ENCODE measurements at places on chromosomes 1 and 21.

GRCh38 chr1:204414016-204414415, 2.4 kb upstream of the PPP1R15B start:
- DNase-seq = no peak

DNA sequence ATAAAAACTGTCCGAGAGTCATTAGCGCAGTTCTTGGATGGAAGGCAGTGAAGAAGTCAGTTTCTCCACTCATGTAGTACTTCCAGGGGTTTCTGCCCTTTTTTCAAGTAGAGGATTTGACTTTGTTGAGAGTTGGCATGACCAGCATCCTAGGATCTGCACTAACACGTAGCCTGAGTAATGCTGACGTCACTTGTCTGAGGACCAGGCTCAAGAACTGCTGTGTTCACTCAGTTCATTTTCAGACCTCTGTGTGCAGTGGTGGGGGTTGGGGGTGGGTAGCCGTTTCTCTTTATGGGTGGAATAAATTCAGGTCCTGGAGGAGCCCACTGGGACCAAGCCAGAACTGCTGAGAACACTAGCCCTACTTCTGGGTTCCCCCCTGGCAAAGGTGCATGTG, 53.3 kb downstream of the MRPS6 start:
- DNase-seq = no peak

DNA sequence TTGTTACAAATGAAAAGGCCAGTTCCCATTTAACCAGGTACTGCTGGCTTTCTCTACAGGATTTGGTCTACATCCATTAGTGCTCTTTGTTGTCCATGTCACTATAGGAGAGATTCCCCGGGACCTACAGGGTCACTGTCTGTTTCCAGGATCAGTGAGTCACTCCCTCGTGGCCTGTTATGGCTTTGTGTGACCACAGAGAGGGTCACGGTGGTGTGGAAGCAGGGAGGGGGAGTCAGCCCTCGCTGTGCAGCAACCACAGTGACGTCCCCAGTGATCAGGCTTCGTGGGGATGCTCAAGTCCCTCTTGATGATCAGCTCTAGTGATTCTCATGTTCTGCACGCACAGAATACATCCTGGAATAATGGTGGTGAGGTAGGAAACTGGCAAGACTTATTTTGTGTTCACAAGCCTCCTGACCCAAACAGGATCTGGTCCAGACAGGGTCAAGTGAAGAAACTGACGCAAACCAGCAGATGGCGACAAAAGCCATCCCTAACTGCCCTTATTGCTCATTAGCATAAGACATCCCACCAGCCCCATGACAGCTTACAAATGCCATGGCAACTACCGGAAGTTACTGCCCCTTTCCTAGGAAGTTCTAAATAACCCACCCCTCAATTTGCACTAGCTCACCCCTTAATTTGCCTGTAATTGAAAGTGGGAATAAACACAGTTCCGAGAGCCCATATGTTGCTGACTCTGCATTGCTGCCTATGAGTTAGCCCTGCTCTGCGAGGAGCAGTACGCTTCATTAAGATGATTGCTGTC, 98.5 kb downstream of the DISC1 start:
- DNase-seq = no peak

GRCh38 chr21:28754862-28755261, 237.8 kb downstream of the LTN1 start:
- DNase-seq = no peak

DNA sequence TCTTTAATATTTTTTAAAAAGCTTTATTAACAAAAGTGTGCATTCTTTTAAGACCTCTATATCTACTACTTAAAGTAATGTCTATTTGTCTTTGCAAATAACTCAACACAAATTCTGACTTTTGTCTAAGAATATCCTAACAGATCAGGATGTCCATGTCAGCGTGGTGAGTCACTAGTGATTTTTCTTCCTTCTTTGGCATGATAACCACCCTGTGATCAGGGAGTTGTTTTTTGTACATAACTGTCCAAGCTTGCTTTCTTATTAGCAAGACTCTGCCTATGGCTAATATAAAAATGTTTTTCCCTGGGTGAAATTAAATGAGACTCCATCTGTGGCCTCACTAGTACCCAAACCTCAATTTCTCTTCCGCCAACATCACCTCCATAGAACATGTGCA, 688.9 kb upstream of the ADGRL2 start:
- DNase-seq = no peak

- DNase-seq = no peak
Measured at GRCh38 chr1:114320586-114320985, 166.9 kb upstream of the SYT6 start.

DNA sequence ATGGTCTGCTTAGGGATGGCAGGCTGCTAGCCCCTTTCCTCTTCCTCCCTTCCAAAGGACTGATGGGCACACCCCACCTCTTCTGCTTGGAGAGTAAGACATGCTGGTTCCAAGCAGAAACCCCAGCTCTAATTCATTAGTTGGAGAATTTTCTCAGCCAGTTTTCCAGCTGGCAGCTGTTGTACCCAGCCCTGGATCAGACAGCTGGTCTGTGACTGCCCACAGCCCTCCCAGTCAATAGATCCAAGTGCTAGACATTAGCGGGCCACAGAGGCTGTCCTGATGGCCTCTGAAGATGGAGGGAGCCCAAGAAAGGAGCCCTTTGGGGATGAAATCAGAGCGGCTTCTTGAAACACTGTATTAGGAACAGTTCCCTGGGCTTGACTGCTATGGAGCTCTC, 35.8 kb downstream of the ACOT11 start:
- no peak for DNase-seq

DNA sequence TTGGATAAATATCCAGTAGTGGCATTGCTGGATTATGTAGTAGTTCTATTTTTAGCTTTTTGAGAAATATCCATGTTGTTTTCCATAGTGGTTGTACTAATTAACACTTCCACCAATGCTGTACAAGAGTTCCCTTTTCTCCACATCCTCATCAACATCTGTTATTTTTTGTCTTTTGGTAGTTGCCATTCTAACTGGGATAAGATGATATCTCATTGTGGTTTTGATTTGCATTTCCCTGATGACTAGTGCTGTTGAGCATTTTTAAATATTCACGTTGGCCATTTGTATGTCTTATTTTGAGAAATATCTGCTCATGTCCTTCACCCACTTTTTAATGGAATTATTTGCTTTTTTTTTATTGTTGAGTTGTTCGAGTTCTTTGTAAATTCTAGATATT, 183.9 kb downstream of the PTPRU start:
- no peak for DNase-seq

GRCh38 chr1:33501309-33501708, 28.9 kb downstream of the ZSCAN20 start:
- no peak for DNase-seq

- DNase-seq = no peak
Measured at GRCh38 chr1:180633057-180634056, 1.5 kb downstream of the XPR1 start.

- no peak for DNase-seq
Measured at GRCh38 chr1:52332411-52332810, 33.6 kb downstream of the CC2D1B start.

- no peak for DNase-seq
Measured at GRCh38 chr1:22665752-22666151, 12.7 kb downstream of the C1QB start.

GRCh38 chr1:96487394-96487793, 234.2 kb upstream of the PTBP2 start:
- DNase-seq = no peak

DNA sequence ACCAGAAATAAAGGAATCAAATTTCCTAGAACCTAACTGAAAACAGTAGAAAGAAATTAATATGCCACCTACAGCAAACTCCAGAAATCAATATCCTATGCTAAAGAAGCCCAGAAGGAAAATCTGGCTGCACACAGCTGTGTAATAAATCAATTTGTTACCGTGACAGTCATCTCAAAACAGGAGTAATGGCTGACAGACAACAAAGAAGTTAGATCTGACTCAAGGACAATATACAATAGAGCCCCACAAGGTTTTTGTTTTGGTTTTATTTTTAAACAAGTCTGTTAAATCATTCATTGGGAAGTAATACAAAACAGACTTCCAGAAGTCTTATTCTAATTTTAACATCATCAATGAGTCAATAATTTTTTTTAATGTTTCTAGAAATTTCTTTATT, 168.4 kb downstream of the RERE start:
- no peak for DNase-seq

- no peak for DNase-seq
Measured at GRCh38 chr1:226977643-226978431, 37.7 kb downstream of the COQ8A start.

DNA sequence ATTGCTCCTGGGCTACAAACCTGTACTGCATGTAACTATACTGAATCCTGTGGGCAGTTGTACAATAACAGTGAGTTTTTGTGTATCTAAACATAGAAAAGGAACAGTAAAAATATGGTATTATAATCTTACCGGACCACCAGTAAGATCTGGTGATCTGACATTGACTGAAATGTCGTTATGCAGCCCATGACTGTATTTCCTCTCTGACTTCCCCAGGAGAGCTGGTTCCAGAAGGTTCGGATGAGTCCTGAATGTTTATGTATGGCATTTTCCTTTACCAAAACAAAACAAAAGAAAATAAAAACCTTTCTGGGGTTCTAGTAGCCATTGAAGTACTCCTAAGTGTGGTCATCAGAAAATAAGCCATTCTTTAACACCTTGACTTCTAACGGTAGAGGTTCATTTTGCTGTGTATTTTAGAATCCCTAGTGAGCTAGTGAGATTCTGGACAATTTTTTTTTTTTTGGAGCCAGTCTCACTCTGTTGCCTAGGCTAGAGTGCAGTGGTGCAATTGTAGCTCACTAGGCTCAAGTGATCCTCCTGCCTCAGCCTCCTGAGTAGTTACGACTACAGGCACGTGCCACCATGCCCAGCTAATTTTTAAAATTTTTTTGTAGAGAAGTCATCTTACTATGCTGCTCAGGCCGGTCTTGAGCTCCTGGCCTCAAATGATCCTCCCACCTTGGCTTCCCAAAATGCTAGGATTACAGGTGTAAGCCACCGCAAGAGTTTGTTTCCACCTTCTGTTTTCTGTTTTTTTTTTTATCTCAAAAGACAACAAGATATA, 27.7 kb downstream of the UBE4B start:
- no peak for DNase-seq

GRCh38 chr1:171898941-171899340, 57.6 kb downstream of the DNM3 start:
- no peak for DNase-seq

- DNase-seq = no peak
Measured at GRCh38 chr21:26425576-26425975, 147.5 kb downstream of the CYYR1 start.

DNA sequence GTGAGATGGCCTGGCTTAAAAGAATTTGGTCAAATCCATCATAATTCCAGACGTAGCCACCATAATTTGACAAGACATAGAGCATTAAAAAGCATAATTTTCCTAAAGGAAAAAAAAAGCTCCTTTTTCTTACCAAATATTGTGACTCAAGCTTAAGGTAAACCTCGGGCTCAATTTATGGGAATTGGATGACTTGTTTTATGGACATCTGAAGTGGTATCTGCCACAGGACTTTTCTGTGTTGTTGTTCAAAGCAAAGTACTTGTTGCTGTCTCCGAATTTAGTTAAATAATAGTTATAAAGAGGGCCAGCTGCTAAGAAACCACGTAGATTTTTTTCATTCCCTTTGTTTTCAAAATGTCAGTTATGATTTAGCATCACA, 1.1 kb downstream of the MPZL1 start:
- no peak for DNase-seq

DNA sequence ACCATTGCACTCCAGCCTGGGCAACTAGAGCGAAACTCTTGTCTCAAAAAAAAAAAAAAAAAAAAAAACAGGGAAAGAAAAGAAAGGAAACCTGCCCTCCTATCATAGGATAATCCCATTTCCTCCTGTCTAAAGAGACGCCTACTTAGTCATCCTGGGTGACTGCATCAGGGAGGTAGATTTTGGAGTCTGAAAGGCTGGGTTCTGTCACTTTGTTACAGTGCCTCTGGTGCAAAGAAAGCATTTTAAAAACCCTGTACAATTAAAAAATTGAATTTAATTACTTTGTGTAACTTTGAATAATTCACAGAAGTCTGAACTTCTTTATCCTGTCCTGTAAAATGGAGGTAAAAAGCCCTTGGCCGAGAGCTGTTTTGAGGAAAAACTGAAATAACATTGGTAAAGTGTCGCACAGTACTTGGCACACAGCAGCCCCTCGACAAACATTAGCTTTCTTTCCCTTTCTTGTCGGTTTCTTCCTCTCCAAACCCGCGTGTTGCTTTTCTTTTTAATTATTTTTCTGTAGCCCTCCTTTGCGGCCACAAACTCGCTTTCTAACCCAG, 657 bp upstream of the HDAC1 start:
- no peak for DNase-seq

- no peak for DNase-seq
Measured at GRCh38 chr1:21671915-21672314, 2.8 kb upstream of the RAP1GAP start.

GRCh38 chr1:8218351-8219092, 99.4 kb upstream of the SLC45A1 start:
- no peak for DNase-seq

DNA sequence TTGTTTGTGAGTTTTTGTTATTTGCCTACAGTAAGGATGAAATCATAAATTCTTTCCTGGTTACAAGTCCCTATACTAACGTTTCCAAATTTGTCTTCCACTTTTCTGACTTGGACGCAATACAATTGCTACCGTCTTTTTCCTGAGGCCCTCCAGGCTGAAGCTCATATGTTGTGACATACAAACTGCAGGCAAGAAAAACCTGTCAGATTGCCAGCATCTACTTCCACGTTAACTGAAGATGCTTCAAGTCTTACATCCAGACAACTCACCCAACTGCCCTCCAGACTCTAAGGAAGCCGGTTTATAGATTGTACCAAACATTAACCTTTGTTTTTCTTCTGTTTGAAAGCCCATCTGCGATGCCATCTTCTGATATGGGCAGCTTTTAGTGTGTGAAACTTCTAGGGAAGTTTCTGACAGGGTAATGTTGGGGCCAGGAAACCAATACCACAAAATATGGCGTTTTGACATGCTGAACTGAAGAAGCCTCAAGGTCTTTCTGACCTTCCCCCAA, 21.4 kb upstream of the RNF11 start:
- DNase-seq = no peak

DNA sequence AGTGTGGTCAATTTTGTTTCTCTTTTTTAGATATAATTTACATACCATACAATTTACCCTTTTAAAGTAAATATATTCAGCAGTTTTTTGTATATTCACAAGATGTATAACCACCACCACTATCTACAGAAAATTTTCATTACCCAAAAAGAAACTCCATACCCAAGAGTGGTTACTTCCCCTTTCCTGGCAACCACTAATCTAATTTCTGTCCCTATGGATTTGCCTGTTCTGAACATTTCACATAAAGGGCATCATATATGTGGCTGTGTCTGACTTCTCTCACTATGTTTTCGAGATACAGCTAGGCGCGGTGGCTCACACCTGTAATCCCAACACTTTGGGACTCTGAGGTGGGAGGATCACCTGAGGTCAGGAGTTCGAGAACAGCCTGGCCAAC, 13.6 kb downstream of the PACC1 start:
- DNase-seq = no peak

DNA sequence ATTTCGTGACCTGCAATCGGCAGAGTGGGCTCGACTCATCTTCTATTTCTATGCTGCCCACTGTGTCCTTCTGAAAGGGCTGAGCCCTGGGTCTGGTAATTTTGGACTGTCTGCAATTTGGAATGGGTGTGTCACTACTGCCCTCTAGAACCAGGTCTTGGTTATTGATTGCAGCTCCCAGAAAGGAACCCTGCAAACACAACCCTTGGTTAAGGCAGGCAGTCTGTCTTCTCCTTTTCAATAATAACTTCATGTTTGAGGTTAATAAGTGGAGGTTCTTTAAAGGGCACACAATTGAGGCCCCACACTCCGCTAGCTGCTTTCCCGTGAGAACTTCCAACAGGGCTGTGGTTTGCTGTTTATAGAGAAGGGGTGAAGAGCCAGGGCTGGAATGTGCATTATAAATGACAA, 79.9 kb upstream of the LYST start:
- no peak for DNase-seq

Data from esophagus squamous epithelium (tissue), 5 donors.